Urinary bladder (tissue), 4 donors: ENCODE measurements at places on chromosomes 6 and 20. TPM values are rescaled to one million over a fixed set of nuclear protein-coding genes. Genes with fewer than 3 reads are reported as not detected.
A peak's percentile ranks its signal among the peaks of the same experiment; 100 is the strongest.

The WFDC2 gene
- total RNA-seq = not detected

The SLC16A10 gene
- 5.4 TPM for total RNA-seq

The MRPL2 gene
- total RNA-seq = 9.3 TPM

The CEP162 gene
- 29.0 TPM for total RNA-seq

The GRM1 gene
- total RNA-seq = 0.16 TPM

The LY6G6F gene
- not detected for total RNA-seq

The MDFI gene
- 32.6 TPM for total RNA-seq

The GPR6 gene
- total RNA-seq = not detected

The OR2B6 gene
- not detected for total RNA-seq

The BTNL2 gene
- not detected for total RNA-seq

DNA sequence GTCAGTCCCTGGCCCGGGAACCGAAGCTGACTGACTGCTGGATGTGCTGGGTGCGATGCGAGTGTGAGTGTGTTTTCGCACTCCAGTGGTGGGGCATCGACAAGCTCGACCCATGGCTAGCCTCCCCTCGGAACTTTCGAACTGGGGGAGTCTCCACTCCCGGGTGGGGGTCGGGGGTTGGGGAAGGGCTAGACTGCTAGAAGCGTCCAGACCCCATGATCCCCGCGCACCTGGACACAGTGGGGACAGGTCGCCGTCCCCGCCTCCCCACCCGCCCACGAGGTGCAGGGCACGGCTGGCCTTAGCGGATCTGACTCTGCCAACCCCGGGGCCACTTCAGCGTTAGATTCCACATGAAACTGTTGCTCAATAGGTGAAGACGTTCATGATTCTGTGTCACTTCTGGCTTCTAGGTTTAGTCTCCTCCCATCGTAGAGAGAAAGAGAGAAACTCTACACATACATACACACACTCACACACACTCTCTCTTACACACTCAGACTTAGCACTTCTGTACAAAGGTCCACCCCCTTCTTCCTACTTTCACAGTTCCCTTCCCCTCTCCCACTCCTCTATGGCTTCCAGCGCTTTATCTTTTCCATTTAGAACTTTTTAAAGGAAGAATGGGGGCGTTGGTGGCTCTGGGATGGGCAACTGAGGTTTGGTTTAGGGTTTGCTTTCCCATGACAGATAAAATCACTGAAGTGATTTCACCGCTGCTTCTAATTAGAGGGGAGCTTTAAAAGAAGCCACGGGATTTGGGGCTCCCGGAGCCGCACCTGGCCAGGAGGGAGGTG lies 5.1 kb upstream of the TFAP2A start:
- no peak for DNase-seq

- no peak for DNase-seq
Measured at GRCh38 chr6:152206072-152206818, 398.8 kb downstream of the ESR1 start.

- DNase-seq = no peak
Measured at GRCh38 chr6:27241443-27241842, 6.1 kb upstream of the PRSS16 start.

DNA sequence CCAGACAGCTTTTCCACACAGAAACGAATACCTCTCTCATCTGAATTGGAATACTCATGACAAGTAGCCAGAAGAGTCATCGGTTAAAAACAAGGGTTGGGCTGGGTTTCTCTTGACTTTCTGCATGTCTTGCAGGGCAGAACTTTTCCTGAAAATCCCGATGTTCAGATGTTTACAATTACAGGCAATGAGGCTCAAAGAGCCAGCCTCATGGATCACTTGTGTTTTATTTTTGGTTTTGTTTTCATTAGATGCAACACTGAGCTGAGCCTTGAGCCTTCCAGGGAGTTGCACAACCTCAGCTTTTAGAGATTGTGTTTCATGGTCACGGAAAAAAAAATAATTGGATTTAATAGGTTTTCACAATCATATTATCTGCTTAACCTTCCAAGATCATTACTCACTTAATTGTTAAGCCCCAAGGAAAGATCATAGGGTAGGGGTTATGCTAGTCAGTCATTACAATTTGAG lies 288.1 kb upstream of the PRDM1 start:
- DNase-seq = no peak

GRCh38 chr6:148548065-148548748 lies 198.6 kb upstream of the UST start:
- DNase-seq = no peak

DNA sequence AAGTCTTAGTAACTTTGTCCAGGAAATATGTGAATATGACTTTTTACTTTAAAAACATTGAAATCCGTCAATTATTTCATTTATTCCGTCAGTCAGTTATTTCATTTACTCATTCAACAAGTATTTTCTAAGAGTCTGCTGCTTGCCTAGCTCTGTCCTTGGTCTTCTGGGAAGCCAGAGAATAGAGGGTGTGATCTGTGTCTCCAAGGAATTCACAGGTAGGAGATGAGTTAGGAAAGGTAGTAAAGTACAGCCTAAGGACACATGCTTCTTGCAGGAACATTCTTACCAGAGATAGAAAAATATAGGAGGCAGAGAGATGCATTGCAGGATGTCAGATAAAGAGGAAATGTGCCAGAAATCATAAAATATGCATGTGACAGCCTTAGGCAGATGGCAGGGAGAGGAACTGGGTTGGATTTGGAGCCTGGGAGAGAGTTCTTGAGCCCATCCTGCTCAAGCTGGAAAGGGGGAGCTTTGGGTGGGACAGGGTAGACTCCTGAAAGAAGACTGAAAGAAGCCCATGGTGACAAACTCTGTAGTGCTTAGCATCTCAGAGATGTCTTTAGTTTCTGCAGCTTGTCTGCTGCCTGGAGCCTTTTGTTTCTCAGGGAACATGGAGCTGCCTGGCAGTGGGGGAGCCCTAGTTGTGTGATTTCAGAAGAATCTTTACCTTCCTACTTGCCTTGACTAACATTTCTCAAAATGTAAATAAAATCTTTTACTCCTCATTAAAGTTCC lies 3.5 kb downstream of the SH3BGRL2 start:
- no peak for DNase-seq

- DNase-seq = no peak
Measured at GRCh38 chr6:42390228-42390934, 61.3 kb downstream of the TRERF1 start.

- DNase-seq = no peak
Measured at GRCh38 chr6:22248513-22249308, 48.1 kb downstream of the PRL start.

DNA sequence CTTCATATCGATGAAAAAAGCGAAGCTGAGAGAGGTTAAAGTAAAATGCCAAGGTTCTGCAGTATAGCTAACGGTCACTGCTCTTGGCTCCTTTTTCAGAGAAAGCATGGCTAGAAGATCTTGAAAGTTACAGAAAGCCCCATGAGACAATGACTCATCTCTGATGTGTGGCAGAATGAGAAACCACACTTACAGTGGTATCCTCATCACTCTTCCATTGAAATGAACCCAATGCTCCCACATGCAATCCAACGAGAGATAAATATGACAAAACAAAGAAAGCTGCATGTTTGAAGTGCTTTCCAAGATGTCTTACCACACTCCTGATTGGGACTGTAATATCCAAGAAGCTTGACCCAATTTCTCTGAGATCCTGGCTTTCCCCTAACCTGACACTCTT lies 694.9 kb downstream of the PRKN start:
- DNase-seq = no peak

GRCh38 chr6:169626649-169627048 lies 75.2 kb downstream of the WDR27 start:
- no peak for DNase-seq

GRCh38 chr20:33915726-33916331 lies 77.9 kb upstream of the RALY start:
- DNase-seq = no peak

GRCh38 chr20:49347156-49347555 lies 69.3 kb upstream of the ZNFX1 start:
- DNase-seq = no peak

DNA sequence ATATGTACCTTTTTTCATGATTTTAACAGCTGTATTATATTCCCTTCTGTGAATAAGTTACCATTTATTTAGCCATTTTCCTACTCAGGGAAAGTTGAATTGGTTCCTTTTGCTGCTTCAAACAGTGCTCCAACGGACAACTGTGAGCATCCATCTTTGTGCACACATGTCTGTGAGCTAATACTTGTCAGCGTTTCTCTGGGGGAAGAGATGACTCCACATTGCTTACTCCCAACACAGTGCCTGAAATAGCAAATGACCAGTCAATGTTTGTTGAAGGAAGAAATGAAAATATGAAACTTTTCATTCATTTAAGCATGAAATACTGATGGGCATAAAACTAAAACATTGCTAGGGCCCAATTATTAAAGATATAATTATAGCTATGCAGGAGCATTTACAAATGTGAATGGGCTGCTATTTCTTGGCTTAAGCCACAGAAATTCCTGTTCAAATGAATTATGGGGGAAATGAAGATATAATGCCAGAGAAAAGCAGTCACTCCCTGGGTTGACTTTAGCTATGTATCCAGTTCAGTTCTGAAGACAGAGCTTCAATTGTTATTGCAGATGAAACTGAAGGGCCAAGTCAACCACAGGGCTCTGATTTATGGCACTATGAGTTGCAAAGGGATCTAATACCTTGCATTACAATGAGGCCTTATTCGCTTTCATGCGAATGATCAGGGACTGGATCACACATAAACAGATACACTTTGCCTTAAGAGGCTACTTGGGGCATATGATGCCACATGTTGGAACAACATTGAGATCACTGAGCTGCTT lies 47.4 kb upstream of the FOXC1 start:
- no peak for DNase-seq

DNA sequence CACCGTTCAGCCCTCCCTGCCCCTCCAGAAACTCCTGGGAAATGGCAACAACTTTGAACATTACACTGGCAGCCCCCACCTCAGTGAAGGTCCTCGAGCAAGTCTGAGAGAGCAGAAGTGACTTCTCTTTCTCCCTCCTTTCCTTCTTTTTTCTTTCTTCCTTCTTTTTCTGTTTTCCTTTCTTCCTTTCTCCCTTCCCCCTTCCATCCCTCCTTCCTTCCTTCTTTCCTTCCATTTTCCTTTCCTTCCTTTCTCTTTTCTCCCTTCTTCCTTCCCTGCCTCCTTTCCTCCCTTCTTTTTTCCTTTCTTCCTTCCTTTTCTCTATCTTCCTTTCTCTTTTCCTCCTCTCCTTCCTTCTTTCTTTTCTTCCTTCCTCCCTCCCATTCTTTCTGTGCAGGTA lies 162.7 kb downstream of the UNC5CL start:
- no peak for DNase-seq

- no peak for DNase-seq
Measured at GRCh38 chr6:117951783-117952182, 44.7 kb downstream of the SLC35F1 start.

- no peak for DNase-seq
Measured at GRCh38 chr6:126909493-126909892, 209.0 kb upstream of the RSPO3 start.

DNA sequence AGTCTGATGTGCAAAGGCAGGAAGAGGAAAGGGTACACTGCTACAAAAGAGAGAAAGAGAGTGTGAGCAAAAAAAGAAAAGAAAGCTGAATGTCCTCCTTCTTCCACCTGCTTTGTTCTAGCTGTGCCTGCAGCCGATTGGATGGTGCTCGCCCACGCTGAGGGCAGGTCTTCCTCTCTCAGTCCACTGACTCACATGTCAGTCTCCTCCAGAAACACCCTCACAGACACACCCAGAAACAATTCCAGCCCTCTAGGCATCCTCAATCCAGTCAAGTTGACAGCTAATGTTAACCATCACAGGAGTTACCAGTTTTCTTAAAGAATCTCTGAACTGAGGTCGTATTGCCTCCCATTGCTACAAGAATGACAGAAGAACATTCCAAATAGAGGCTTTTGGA lies 411.9 kb upstream of the SASH1 start:
- DNase-seq = no peak

- DNase-seq = no peak
Measured at GRCh38 chr6:100626721-100627120, 162.0 kb upstream of the SIM1 start.

GRCh38 chr6:2478200-2478599 lies 232.8 kb upstream of the GMDS start:
- DNase-seq = no peak

DNA sequence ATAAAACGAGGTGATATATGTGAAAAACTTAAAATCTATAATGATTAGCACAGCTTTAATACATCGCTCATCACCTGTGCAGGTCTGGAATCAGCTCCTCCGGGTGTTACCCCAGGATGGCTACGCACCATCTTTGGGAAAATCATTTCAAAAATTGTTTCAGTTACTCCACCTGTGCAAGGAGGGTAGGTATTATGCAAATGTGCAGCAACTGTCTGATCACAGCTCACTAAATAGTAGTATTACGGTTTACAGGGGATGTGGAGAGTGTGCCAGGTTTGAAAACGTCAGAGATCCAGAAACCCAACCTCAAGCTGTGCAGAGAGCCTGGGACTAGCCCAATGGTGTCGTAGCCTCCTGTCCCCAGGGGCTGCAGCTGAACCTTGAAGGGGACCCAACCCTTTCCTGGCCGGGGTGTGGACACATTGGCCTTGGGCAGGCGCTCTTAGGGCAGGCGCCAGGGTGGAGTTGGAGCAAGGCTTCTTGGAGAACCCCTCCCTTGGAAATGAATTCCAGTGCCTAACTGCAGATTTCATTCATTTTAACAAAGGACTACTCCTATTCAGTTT lies 24.2 kb upstream of the SGK1 start:
- DNase-seq = no peak

- no peak for DNase-seq
Measured at GRCh38 chr6:10355115-10355702, 59.7 kb downstream of the TFAP2A start.

DNA sequence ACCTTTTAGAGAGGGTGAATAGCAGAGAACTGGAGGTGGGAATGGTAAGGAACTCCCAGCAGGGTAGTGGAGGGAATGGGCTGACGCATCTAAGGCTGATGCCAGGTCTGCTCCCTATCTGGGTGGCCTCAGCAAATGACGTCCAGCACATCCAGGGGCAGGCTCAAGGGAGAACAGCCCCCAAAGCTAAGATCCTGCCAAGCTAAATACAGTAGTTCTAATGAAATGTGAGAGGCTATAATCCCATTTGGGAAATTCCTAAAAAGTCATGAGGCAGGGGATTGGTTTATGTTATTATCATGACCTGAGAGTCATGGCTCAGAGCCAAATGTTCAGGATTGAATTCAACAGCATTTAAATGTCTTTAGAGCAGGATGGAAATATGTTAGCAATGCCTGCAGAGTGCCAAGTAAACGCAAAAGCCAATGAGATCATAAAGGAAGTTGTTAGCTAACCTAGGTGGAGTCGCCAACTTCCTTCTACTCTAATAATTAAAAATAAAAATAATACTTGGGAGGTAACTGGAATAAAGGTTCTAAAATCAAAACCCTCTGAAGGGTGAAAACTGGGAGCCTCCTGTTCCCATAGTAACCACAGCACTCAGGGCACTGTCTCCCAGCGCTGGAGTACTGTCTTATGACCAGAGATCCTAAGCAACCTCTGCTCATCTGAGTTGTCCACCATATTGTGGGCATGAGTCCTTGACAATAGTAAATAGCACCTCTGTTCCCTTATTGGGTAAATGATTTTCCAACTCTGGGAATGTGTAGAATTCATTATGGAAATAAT lies 34.8 kb downstream of the IYD start:
- peak; percentile 84 for DNase-seq

GRCh38 chr20:47521059-47521808 lies 19.5 kb downstream of the NCOA3 start:
- no peak for DNase-seq
